ENCODE measurements at places on chromosomes 7 and 10.

DNA sequence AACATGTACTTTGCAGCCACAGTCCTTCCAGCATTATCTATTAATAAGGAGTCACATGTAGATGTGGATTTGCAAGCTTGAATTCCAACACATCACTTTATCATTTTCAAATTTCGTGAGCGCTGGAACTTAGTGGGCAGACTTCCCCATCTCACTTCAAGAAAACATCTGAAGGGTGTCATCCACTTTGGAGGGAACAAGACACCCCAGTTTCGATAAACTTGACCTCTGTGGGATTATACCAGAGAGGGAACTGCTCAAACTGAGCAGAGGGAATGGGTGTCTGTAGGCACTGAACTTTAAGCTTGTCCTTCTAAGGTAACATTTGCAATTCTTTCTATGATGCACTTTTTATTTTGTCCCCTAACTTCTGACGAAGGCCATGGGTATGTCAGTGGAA is 27.5 kb downstream of the ADRB1 start:
- no peak for DNase-seq

- DNase-seq, result no peak
Observed at GRCh38 chr10:123502983-123503382, 163.2 kb upstream of the GPR26 start.

GRCh38 chr10:118405928-118406327 is 63.8 kb upstream of the FAM204A start:
- no peak for DNase-seq

DNA sequence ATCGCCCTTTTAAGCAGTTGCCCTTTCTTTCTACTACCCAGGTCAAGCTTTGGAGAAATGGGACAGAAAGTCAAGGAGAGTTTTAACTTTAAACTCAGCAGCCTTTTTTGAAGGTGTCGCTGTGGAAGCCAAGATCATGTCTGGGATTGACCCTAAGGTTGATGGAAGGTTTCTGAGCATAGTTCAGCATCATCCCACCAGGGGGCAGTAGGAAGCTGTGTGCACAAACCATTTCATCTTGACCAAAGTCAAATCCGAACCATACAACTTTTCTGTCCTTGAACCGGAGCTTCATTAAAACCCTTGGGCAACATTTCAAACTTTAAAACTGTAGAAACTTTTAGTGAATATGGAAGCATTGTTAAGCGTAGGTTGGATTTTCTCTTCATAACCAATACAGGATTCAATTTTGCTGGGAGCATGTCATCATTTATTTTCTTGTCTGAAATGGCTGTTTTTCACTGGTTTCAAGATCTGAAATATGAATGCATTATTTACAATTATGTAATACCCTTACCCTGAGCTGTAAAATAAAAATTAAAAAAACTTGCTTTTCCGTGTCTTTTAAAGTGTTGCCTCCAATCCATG is 214.4 kb upstream of the KIAA1217 start:
- no peak for DNase-seq

DNA sequence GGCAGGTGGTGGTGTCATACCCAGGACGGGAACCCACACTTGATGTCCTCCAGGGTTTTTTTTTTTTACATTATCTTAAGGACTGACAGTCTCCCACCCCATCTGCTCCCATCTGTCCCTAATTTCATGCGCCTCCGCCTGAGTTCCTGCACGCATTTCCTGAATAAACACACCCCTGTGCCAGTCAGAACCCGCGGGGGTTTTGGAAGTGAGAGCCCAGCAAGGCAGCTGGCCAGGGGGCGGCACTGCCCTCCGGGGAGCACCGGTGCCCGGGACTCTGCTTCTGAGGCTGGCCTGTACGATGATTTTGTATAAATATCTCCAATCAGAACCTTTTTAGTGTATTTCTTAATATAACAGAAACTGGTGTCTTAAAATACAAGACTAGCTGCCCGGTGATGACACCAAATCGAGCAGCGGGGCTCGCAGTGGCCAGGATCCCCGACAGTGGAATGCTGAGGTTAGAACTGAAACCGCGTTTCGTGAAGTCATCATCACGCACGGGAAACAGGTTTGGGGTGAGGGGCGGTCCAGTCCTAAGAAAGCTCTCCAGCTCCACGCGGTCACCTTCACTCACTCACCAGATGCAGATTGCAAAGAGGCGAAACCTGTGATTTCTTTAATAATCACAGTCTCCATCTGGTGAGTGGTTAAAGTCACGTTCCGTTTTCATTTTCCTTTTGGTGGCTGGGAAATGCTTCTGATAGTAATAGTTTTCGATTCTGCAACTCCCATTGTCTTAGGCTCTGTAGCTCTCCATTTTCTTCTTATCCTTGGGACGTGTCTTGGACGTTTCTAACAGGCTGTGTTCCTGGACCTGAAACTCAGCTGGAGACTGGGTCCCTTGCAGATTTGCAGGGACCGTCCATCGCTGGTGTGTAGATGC is 19.7 kb downstream of the BNIP3 start:
- no peak for DNase-seq

DNA sequence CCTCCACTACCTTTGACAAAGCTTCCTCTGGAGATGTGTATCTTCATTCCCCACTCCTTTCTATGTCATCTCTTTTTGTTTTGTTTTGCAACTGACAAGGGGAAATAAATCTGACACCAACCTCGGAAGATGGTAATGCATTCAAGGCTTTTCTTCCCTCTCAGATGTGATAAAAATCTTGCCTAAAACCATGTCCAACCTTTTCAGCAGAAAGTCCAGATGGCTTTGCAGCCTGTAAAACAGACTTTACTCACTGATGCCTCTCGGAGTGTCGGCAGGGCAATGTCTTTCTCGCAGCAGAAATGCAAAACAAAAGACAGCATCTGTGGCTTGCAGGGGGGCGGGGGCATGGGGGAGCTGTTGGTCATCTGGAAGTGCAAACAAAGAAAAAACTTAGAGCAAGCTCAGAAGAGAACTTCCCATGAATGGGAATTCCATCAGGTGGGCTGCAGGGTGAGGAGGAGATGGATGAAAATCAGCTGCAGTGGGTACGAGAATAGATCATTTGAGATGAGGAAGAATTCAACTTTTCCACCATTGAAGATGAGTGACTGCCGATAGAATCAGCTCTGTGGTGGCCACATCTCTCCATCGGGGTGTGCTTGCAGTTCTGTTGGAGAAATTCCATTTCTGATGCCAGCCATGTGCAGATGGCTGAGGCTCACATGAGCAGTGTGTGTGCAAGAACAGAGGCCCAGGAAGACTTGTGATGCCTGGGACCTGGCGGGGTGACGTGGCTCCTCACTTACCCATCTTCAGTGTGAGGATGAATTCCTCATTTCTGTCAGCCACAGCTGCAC is 237.7 kb downstream of the WDR37 start:
- no peak for DNase-seq

DNA sequence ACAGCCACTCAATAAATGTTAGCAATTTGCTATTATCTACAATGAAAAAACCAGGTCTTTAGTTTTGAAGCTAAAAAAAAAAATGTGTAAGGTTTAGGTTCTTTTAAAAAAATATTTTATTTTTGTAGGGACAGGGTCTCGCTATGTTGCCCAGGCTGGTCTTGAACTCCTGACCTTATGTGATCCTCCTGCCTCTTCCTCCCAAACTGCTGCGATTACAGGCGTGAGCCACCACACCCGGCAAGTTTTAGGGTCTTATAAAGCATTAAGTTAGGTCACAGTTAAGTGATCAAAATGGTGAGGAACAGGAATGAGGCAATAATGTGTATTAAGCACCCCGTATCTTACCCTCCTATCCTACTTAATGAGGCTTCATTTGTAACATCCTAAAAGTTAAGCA is 774 bp downstream of the SEM1 start:
- DNase-seq, result no peak

DNA sequence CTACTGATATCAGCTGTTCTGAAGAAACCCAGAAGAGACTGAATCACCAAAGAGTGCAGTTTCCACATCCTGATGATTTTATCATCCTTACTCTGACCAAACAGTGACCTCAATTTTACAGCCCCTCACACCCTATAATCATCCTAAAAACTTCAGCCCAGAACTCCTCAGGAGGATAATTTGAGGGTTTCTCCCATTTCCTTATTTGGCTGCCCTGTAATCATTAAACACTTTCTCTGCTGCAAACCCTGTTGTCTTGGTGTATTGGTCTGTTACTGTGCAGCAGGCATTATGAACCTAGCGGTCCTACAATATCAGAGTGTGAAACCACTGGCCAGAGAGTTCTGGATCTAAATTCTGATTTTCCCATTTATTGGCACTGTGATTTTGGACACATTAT is 141.7 kb downstream of the PCLO start:
- DNase-seq, result no peak

DNA sequence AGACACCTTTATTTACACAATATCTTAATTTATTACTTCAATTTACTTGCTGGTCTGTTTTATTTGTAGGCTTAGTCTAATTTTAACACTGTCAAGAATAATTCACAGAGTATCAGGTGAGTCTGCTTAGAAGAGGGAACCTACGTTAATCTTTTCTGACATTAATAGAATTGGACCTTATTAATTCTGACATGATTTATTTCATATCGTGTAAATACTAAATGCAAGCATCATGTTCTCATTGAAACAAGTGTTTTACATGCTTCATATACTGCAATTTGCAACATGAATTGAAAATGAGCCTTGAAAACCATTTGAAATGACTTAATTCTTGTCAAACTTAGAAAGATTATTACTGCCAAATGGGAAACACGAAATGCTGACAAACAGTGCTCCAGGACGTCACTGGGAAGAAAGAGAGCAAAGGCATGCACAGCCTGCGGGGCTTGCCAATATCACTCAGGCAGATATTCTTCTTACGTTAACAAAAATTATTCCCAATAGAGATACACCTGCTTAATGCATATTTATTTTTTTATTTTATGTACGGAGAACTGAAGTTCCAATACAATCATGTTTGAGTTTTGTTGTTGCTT is 282.0 kb upstream of the AKR1E2 start:
- DNase-seq, result no peak

GRCh38 chr7:133985300-133985699 is 141.8 kb upstream of the LRGUK start:
- no peak for DNase-seq

- DNase-seq, result no peak
Observed at GRCh38 chr10:34407324-34407805, 407.7 kb downstream of the PARD3 start.

GRCh38 chr7:51455948-51456347 is 139.3 kb upstream of the COBL start:
- DNase-seq, result no peak

GRCh38 chr7:128988372-128988771 is 50.6 kb downstream of the IRF5 start:
- no peak for DNase-seq

GRCh38 chr7:115099906-115100305 is 178.0 kb downstream of the MDFIC start:
- no peak for DNase-seq

DNA sequence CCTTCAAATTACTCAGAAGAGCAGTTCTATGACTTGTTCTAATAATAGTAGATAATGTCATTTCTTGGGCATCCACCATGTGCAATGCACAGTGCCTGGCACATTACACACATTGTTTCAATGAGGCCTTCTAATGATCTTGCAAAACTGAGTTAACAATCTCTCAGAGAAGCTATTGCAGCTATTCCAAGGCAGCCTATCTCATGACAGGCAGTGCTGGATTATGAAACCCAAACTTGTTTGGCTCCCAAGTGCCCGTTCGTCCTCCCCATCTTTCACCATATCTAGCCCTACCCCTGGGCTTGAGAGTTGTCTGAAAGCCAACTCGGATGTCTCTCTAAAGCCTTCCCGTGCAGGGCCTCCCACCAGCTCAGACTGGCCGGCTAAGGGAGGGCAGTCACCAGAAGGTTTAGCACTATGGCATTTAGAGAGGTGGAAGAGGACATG is 405.1 kb downstream of the PLXNA4 start:
- DNase-seq, result no peak

DNA sequence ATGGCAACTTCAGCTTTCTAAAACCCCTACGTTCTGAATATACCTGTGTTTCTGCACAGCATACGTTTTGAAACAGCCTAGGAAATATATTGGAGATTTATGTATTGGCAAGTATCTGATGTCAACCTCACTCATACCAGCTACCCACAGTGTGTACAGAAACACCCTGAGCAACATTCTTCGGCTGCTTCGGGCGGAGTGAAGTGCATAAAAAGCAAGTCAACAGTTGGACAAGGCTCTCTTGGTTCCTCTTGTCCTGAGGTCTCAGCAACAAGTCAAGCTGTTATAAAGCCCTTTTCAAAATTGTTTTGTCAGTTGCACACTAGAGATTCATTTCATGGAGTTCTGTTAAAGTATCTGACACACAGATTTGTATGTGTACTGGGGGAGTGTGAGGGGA is 40.0 kb upstream of the PAPSS2 start:
- DNase-seq, result no peak

GRCh38 chr7:69735582-69735981 is 137.3 kb downstream of the AUTS2 start:
- no peak for DNase-seq

GRCh38 chr7:128036226-128036940 is 5.1 kb upstream of the LRRC4 start:
- DNase-seq, result no peak

DNA sequence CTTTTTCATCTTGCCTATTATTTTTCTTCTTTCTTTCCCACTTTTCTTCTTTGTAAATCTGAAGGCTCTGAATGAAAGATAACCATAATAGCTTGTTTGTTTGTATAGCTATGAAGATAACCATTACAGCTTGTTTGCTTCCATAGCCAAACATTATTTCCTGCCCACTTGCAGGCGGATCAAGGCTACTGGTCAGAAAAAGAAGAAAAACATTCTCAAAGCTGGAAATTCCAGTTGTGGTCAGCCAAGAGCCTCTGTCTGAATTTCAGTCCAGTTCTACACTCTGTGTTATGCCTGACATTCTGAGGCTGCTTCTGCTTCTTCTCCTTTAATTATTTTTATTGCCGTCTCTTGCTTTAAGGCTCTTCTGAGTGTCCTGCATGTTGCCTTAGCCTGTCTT is 48.9 kb downstream of the TMEM178B start:
- no peak for DNase-seq

DNA sequence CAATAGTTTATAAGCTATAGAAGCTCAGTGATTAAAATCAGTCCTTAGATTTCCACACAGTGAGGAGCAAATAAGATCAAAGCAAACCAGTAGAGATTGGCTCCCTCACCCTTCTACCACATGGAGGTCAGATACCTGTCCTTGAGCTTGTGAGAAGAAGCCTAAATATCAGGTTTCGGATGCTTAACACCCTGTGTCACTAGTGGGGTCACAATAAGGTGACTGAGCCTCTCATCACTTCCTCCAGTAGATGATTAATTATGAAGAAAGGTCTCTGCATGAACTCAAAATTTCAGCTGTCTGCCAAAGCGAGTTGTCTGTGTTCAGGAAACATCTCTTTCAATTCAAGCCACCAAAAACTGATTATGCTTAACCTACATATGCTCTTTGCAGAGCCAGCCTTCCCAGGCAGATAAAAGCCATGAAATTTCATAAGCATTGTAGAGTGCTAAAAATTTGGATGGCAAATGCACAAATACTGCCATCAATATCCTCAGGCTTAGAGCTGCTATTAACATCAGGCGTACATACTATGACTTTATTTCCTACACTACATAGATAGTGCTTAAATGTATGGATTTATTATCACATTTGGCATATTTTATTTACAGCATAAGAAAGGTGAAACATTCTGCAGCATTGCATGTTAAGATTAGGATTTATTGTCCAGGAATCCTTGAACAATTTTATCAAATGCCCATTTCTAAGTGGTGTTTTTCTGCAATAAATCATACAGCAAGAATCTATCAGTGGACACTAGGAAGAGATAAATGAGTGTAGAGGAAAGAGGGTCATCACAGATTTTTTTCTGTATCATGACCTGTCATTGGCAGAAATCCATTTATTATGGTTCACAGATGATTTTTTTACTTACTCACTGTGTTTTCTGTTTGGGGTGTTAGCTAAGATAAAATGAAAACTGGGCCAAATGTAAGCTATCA is 285.1 kb upstream of the SP8 start:
- DNase-seq, result no peak
